ENCODE measurements at places on chromosomes 6 and 20.

DNA sequence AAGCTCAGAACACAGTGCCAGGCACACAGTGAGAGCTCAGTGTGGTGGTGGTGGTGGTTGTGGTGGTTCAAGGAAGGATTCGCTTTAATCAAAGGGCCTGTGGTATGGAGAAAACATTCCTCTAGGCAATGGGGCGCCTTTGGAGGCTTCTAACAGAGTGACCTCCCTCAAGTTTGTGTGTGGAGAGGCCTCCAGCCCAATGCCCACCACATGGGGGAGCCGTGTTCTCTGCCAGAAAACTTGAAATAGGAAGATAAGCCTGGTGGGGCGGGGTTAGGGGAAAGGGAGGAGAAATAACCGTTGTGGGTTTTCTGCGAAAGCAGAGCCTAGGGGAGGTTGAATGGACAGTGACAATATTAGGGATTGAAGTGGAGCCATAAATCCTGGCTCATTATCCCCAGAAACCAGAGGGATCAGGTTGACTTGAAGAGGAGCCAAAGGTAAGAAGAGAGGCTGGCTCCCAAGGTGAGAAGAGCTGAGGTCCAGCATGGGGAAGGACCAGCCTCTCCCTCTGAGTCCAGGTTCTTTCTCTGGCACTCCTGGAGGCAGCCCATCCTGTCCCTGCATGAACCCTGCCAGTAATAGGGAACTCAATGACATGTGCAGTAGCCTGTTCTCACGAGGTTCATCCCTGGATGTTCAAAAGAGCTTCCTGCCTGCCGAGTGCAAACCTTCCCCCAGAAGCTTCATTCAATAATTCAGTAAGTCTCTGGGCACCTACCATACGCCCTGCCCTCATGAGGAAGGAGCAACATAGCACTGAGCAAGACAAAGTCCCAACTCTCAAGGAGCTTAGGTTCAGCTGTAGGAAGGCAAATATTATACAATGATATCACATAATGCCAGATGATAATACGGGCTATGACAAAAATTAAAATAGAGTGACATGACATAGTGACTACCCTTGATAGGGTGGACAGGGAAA lies 51.4 kb downstream of the TGM2 start:
- no peak for DNase-seq

GRCh38 chr6:158475344-158476302 lies 84.3 kb upstream of the TMEM181 start:
- no peak for DNase-seq

DNA sequence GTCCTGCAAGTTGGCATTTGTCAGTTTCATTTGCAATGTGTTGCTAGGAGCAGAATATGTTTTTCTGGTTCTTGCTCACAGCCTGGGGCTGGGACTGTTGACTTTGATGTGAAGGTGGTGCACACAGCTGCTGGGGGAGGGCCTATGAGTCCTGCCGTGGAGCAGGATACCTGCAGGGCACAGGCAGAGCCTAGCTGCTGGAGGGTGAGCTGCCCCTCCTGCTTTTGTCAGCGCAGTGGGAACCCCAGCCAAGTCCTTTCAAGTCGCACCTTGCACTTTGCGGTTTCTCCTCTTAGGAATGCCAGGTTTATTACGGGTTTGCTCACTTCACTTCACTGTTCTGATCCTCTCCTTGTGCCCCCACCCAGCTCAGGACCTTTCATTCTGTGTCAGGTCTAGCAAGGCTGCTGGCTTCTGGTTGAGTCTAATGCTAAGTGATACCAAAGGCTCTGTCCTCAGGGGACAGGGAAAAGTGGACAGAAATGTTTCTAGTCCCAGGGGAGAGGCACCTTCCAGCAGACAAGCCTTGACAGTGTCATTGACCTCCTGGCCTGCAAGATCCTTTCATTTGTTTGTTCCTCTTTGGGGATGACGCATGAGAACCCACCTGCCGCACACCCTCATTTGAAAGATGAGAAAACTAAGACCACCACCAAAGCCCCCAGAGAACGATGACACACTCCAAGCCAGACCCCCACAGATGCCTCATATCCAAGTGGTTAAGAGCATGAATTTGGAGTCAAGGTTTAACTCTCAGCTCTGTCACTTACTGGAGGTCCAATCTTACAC lies 2.7 kb upstream of the SPO11 start:
- no peak for DNase-seq

- DNase-seq, result no peak
Observed at GRCh38 chr20:24894967-24895366, 54.1 kb upstream of the CST7 start.

- DNase-seq, result no peak
Observed at GRCh38 chr20:58718729-58719128, 26.1 kb downstream of the NPEPL1 start.

DNA sequence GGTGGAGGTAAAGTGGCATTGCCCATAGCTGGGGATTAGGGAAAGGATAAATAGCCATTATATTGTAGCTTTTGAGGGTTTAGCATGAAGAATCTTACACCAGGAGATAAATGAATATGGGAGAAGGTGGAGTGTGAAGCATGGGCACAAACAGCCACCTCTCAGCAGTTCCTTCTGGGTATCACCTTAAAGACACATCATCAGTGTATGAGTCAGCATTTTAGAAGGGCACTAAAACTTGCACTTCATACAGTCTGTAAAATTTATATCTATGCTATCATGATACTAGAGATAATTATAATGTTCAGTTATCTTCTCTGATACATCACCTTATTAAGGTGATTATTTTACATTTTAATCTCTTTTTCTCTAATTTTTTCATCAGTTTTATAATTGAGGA lies 25.3 kb downstream of the SLC35A1 start:
- no peak for DNase-seq

DNA sequence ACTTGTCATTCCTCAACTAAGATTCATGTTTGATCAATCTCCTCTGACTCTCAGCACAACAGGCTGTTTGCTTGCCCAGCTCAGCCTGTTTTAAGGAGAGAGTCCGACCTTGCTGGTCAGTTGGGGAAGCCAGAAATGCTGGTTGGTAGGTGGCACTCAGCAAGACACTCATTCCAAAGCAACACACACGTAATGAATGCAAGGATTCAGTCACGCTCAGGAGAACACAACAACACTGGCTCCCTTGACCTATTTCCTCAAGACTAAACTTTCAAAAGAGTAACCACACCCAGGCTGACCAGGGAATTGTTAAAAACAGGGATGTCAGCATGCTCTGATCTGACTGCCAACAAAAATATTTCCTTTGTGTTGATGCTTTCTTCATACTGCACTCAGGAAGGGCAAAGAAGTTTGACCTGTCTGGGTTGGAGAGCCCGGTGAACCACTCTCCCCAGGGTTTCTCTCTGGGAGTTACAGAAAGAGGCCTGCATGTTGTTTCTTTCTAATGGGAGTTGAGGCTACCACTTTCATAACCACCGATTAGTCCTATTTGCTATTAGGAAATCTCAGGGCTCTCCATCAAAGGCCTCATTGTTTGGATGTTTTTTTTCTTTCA lies 25.6 kb upstream of the PREP start:
- DNase-seq, result no peak

DNA sequence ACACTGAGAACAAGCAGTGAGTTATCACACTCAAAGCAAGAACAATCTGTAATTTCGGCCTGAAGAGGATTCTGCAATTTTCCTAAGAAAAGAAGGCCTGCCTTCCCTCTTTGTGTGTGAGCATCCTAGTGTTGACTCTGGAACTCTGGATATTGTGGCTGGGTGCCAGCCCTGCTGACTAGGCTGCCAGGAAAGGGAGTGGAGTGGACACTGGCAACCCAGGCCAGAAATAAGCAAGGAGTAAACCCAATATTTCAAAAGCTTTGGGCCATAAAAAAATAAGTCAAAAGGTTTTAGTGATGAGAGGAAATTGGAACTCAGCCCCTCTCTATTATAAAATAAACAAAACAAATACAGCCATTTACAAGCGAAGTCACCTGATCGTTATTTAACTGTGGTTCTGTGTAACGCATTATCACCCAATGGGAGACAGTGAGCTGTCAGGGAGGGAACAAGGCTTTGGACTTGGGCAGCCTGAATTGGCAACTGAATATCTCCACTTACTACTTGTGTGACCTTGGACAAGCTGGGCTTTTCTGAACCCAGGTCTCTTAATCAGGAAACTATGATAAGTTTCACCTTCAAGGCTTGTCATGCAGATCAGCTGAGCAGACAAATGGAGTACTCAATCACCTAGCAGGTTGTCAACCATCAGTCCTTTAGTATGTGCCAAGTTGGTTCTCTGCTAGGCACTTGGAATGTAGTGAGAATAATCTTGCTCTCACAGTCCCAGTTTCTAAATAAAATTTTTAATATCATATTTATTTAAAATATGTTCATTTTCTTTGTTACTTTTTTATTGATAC lies 196.2 kb downstream of the PAX1 start:
- no peak for DNase-seq

DNA sequence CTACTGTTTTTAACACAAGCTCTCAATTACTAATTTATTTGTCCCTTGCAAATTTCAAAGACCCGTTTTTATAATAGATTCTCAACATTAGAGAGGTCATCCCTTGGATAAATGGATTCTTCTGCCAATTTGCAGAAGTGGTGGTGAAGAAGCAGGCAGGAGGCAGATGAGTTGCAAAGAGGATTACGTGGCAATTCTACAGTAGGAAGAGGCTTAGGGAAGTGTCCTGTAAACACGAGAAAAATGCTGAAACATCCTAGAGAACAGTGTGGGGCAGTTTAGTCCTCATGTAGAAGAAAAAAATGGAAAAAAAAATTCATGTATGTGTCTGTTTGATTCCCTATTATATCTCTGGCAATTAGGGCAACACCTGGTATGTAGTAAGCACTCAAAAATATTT lies 87.6 kb downstream of the BMP2 start:
- no peak for DNase-seq

DNA sequence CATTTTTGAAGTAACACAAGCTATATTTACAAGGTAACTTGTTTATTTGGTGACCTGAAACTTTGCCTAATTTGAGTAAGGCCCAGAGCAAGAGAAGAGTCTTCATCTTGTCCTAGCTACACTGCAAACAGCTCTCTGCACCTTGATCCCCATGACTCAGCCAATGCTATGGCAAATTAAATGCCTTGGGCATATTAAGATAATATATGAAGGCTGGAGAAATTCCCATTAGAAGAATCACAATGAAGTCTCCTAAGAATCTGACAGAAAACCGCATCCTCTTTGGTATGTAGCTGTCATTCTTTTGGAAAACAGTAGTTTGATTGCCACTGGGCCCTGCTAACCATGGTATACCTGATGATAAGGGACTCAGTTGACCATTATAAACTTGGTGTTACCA lies 204.5 kb downstream of the UBE3D start:
- no peak for DNase-seq

DNA sequence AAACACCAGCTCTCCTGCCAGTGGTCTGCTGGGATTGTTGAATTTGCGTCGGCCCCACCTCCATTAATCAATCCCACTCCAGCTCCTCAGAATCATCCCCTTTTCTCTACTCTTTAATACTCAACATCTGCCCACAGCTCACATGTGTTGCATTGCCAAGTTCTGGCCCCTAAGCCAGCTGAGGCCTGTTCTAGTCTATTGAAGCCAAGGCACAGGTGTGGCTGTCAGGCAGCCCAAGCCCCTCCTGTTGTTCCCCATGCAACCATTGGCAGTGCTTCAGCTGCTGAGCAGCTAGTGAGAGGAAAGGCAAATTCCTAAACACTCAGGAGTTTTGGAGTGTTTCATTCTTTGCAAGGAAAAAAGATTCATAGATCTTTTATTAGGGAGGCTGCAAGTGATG lies 128.0 kb upstream of the NT5E start:
- no peak for DNase-seq

DNA sequence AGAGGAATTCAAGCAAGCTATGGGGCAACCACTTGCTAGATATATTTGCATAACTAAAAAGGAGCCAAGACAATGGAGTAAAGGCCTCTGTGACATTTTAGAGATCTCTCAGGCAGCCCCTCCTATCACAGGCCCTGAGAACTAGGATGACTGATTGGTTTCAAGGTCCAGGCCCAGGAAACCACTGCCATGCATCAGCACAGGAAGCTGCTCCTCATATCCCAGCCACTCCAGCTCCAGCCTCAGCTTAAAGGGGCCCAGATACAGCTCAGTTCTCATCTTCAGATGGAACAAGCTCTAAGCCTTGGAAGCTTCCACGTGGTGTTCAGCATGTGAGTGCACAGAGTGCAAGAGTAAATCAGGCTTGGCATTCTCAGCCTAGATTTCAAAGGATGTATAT lies 21.1 kb upstream of the THBS2 start:
- DNase-seq, result no peak

DNA sequence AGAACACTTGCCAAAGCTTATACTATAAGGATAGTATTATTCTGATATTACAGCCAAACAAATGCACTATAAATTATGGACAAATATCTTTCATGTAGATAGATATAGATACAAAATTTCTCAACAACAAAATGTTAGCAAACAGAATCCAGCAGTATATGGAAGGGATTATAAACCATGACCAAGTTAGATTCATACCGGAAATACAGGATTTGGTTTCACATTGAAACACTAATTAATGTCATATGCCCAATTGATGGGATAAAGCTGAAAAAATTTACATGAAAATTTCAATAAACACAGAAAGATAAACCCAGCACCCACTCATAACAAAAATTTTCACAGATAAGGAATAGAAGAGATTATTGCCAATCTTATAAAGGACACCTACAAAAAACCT lies 770.3 kb upstream of the SLC35B3 start:
- DNase-seq, result no peak

- no peak for DNase-seq
Observed at GRCh38 chr20:63939061-63939935, 16.9 kb downstream of the UCKL1 start.

GRCh38 chr20:20712004-20712473 lies 405 bp downstream of the RALGAPA2 start:
- DNase-seq, result no peak

GRCh38 chr6:20021795-20022194 lies 184.6 kb downstream of the ID4 start:
- no peak for DNase-seq

- no peak for DNase-seq
Observed at GRCh38 chr20:33059741-33060390, 6.2 kb downstream of the BPIFB3 start.

- no peak for DNase-seq
Observed at GRCh38 chr6:87257046-87257445, 65.3 kb upstream of the SMIM8 start.

GRCh38 chr20:32465092-32465900 lies 107.2 kb downstream of the ASXL1 start:
- DNase-seq, result no peak

GRCh38 chr6:99236010-99236409 lies 113.5 kb downstream of the FAXC start:
- DNase-seq, result no peak

DNA sequence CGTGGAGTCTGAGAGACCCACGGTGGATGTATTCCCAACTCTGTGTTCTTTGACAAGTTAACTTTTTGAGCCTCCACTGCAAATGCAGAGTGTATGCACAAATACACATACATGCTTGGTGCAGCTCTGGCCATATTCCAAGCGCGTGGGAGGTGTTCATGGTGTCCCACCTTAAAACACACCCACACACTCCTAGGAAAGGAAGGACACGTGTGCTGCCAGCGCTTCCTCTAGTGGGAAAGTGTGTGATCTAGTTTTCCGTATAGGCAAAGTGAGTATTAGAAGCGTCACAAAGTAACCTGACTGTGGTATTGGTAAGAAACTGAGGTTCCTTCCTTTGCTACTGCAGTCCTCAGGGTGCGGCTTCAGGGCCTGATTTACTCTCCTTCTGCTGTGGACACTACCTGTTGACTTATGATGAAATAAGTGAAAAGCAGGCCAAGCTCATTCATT lies 36.0 kb upstream of the MPC1 start:
- DNase-seq, result no peak
